ENCODE measurements at places on chromosomes 5 and 9.

GRCh38 chr5:169248550-169248949 is 52.4 kb downstream of the SLIT3 start:
- DNase-seq: no peak

DNA sequence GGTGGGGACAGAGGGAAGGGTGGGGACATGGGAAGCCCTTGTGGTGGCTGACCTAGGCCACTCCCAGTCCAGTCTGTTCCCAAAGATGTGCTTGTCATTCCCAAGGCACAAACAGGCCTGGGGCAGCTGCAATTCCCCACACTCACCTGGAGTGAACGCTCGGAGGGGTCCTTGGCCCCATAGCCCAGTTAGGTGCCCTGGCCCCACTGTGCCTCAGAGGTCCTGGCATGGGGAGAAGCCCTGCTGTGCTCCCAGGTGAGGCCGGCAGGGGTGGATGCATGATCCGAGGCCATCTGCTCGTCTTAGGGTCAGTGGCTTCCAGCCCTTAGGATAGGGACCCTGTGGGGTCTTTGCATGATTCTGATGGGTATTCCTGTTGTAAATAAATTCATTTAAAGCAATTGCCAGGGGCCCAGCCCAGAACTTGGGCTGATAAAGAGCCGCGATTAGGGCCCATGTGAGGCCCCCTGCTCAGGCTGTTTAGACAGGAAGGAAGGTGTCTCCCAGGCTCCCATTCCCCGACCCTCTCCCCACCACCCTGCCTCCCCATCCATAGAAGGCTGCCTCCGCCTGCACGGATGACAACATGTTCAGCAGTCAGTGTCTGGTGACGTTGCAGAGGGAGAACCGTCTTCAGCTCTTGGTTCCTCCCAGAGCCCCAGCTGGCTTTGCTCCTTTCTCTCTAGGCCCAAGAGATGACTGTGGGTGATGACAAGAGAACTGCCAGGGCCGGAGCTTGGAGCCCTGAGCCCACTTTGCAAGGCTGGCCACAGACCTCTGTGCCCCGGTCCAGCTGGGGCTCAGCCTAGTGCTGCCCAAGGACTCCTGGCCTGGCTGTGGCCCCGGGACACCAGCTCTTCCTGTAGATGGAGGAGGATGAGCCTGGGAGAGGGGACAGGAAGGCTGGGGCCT is 28.4 kb upstream of the IRX4 start:
- peak; percentile 35 for DNase-seq

DNA sequence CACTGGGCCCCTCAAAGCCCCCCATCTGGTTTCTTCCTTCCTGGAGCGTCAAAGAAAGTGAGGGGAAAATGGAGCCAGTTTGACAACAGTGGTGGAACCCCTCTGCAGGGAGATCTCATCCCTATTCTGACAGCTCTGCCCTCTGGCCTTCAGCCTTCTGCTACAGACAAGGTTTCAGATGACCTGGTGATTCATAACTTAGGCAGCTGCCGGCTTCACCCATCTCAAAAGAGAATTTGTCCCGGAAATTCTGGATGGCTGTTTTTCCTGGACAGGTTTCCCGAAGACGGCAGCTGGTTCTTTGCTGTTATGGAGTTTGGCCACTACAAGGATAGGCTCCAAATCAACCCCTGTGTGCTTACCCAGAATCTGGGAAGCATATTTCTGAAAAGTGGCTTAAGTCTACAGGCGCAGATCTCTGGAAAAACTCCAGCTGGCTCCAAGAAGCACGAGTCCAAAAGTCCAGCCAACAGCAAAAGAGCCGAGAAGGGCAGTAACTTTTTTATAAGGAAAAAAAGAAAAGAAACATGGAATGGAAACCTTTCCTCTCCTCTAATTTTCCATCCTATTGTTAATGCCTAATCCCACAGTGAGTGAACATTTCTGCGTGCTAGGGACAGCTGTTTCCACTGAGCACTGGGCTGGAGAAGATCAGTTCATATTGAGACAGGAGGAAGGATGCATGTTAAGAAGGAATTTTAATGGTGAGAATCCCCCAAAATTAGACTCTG is 54.5 kb downstream of the ZNF366 start:
- peak; percentile 76 for DNase-seq

DNA sequence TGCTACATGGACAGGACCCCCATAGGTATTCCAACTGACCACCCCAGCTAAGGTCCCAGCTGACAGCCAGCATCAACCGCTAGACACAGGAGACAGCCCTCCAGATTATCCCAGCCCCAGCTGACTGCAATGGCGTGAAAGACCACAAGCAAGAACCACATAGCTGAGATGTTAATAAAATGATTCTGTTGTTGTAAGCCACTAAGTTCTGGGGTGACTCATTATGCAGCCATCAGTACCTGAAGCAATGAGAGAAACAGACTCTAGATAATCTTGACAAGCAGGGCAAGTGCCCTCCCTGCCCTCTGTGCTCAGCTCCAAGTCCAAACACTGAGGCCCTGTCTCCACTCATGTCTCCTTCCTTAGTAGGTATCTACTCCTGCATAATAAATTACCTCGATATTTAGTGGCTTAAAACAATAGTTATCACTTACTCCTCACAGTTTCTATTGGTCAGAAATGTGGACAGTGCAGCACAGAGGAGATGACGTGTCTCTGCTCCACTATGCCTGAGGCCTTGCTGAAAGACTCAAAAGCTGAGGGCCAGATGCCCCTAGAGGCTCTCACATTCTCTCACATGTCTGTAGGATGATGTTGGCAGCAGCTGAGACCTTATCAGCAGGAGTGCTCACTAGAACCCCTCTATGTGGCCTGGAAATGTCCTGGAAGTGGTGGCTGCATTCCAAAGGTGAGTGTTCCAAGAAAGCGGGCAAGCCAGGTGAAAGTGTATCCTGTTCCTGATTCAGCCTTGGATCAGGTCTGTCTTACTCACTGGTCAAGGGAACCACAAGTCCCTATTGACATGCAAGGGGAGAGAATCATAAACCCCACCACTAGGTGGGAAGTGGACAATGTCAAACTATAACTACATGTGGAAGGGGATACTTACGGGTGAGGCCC is 2.5 kb downstream of the MGAT1 start:
- DNase-seq: no peak

GRCh38 chr9:129496473-129497004 is 124.4 kb downstream of the C9orf50 start:
- peak; percentile 97 for DNase-seq

DNA sequence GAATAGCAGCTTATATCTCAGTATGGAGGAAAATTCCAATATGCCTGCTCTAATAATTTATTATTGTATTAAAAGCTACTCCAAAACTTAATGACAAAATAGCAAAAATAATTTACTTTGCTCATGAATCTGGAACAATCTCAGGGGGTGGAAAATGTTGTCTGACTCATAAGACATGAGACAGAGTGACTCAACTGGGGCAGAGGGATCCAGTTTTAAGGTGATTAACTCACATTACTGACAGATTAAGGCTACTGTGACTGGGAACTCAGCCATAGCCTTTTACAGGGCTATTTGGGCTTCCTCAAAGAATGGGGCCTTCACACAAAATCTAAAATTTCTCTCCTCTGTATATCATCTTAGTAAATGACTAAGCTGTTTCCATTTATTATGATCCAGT is 1172.9 kb downstream of the CDH12 start:
- no peak for DNase-seq

- DNase-seq: no peak
Observed at GRCh38 chr5:109868737-109869136, 179.0 kb downstream of the MAN2A1 start.

- DNase-seq: no peak
Observed at GRCh38 chr5:155285706-155286105, 272.2 kb downstream of the KIF4B start.

DNA sequence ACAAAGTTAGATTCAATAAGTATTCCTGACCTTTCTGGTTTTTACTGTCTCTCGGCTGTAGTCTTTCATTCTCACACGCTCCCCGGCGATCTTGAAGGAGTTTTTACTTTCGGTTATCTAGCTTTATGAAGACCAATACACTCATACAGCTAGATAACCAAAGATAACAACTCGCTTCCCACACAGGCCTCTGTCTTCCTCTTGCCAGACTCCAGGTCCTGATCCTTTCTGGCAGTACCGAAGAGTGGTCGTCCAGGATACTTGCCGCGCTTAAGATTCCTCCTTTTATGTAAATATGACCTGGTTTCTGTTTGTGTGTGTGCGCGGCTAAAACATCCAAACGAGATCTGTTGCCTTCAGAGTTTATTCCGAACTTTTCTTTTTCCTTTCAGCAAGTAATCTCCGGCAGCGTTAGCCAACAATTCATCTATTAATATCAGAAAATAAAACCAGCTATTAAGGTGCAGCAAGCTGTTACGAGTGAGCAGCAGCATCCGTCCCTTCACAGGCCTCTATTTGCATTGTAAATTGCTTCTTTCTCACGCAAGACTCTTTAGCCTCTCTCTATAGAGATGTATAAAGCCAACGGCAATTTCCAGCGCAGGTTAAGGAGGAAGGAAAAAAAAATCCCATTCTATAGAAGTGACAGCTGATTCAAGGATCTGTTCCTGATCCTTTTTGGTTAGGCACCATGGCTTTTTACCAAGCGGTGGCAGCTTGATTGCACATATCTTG is 216.1 kb downstream of the MEF2C start:
- no peak for DNase-seq

DNA sequence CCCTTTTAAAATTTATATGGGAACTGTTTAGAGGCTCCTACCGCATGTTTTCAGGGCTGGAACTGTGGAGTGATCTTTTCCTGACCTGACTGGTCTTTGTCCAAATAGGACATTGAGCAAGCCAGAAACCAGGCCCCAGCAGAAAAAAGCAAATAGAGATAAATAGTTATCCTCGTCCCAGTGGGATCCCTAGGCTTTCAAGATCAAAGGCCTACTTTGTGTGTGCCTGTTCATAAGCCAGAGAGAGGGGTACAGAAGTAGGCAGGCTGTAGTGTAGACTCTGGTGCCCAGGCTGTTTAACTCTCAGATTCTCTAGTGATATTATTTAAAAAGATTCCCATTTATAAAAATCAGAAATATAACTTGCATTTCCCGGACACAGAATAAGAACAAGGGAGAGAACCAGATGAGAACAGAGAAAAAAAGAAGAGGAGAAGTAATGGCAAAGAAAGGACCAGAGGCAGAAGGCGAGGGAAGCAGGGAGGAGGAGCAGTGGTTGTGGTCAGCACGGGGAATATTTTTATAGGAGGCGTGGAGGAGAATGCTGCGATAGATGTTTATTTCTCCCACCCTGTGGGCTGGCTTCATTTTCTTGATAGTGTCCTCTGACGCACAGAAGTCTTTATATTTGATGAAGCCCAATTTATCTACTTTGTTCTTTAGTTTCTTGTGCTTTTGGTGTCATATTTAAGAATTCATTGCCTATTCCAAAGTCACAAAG is 101.2 kb downstream of the AOPEP start:
- no peak for DNase-seq

GRCh38 chr5:138930371-138931097 is 55.4 kb upstream of the LRRTM2 start:
- DNase-seq: no peak

- no peak for DNase-seq
Observed at GRCh38 chr5:168822248-168822744, 243.1 kb upstream of the PANK3 start.

- DNase-seq: no peak
Observed at GRCh38 chr5:1876660-1877064, 6.1 kb downstream of the IRX4 start.

DNA sequence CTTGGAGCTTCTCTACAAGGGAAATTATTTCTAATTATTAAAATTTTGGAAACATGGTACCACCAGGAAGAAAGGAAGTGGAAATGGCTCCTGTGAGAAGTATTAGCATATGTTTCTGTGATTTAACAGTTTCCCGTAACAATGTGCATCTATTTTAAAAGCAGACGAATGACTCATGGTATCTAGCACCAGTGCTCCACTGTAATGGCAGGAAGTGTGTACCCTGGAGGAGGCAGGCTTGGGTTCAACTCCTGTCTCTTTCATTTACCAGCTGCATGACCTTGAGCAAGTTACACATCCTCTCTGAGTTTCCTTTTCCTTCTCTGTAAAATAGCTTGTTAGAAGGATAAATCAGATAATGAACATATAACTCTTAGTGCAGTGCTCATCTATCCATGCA is 41.0 kb upstream of the ANGPTL2 start:
- DNase-seq: no peak

- DNase-seq: no peak
Observed at GRCh38 chr9:122845116-122845515, 16.7 kb upstream of the PDCL start.

DNA sequence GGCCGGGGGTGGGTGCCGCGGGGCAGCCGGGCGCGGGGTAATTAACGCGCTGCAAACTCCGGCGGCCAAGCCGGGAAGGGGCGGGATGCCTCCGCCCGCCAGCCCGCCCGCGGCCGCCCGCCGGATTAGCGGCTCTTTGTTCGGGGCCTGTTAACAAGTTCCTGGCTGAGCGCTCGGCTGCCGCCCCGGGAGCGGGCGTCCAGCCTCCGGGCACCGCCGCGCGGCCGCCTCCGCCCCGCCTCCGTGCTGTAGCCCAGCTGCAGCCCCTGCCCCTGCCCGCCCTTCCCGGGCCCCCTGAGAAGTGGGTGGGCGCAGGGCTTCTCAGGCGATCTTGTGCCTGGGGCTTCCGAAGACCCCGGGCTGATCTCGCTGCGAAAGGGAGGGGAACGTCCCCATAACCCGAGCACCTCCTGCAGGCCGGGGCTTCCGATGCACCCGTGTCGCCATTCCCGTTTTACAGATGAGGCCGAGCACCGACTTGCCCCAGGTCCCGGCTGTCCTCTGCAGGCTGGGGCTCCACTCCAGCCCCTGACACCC is 7.5 kb downstream of the UNC5A start:
- DNase-seq: no peak

DNA sequence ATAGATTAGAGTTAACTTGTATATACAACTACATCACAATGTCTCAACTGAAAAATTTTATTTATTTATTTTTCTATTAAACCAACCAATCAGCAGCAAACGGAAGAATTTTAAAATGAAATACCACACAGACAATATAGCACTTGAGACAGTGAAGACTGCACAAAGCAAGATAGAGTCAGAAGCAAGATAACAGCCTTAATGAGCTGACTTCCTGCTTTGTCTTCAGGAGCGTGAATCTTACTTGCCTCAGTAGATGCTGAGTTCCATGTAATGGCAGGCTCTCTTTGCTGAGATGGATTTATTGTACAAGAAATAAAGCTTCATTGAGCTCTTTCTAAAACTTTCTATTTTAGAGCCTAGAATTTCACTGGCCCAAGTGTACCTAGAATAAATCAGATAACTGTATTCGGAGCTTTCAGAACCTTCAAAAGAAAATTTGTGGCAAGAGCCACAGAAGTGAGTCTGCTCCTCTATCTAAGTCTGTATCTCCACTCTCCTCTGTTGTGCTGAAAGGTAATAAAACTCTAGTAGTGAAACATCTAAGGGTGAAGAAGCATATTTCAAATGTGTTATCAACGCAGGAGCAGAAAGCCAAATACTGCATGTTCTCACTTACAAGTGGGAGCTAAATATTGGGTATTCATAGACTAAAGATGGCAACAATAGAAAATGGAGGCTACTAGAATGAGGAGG is 83.3 kb upstream of the ANKRD55 start:
- DNase-seq: no peak

GRCh38 chr9:34400275-34400674 is 23.6 kb upstream of the MYORG start:
- DNase-seq: no peak

DNA sequence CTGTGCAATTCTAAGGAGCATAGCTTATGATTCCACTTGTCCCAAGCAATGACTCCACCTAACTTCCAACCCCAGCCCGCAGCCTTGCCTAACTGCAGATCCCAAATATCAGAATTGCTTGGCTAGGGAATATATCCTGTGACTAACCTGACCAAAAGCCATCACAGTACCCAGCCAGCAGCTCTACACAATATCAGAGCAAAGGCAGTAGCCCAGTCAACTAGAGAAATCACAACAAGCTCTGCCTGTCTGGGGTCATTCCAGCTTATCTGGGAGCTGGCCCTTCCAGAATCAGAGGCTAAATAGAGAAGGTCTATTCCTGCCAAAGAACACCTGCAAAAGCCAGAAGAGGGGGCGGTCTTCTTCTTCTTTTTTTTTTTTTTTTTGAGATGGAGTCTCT is 9.3 kb upstream of the KIAA1958 start:
- no peak for DNase-seq

All from suprapubic skin (tissue), 4 donors.